ENCODE measurements at places on chromosomes 1 and 21.

- no peak for DNase-seq
Observed at GRCh38 chr1:58251430-58252073, 295.0 kb downstream of the OMA1 start.

- DNase-seq = peak; percentile 55
Observed at GRCh38 chr1:236451796-236452373, 57.8 kb downstream of the EDARADD start.

GRCh38 chr1:60137406-60137805 is 63.8 kb upstream of the C1orf87 start:
- no peak for DNase-seq

- DNase-seq = no peak
Observed at GRCh38 chr1:152148051-152148450, 11.0 kb downstream of the RPTN start.

GRCh38 chr1:200958597-200958996 is 63.9 kb downstream of the INAVA start:
- no peak for DNase-seq

- no peak for DNase-seq
Observed at GRCh38 chr1:77757066-77757584, 2.5 kb downstream of the USP33 start.

- no peak for DNase-seq
Observed at GRCh38 chr1:180504186-180504585, 1.8 kb upstream of the ACBD6 start.

DNA sequence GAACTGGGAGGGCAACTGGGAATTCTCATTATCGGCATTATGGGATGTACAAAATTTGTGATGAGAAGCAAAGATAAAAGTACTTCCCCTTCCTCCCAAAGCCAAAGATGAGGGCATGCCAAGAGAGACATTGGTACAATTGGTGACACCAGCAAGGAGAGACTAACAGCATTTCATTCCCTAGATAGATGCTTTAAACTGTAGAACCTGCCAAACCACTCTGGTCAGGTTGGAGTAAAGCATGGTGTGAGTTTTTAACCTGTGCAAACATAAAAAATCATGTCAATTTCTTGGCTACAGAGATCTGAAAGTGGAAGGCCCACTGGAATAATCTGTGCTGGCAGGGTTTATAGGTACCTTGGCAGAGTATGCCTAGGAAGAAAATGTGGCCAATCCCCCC is 19.4 kb downstream of the CTXND2 start:
- no peak for DNase-seq

GRCh38 chr1:54407404-54408146 is 1.4 kb upstream of the SSBP3 start:
- DNase-seq = peak; percentile 77

- peak; percentile 98 for DNase-seq
Observed at GRCh38 chr1:162561037-162561615, 396 bp upstream of the UAP1 start.

- DNase-seq = no peak
Observed at GRCh38 chr1:229617351-229618100, 8.4 kb downstream of the TAF5L start.

DNA sequence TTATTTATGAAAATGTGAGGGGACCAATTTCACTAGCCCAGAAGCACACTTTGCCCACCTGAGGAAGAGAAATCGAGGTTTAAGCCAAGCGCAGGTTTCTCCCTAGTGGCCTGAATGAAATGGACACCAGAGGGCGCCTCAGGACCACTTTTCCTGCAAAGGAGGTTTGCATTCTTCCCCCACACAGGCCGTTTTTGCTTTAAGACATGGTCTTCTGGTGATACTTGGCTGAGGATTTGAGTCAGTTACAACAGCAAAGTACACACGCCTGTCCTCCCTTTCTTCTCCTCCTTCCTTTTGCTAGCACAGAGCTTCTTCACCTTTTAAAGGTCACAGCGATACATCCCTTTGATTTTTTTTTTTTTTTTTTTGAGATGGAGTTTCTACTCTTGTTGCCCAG is 5.4 kb downstream of the PLA2G2E start:
- DNase-seq = peak; percentile 80

GRCh38 chr1:206660136-206660535 is 24.6 kb upstream of the MAPKAPK2 start:
- no peak for DNase-seq

DNA sequence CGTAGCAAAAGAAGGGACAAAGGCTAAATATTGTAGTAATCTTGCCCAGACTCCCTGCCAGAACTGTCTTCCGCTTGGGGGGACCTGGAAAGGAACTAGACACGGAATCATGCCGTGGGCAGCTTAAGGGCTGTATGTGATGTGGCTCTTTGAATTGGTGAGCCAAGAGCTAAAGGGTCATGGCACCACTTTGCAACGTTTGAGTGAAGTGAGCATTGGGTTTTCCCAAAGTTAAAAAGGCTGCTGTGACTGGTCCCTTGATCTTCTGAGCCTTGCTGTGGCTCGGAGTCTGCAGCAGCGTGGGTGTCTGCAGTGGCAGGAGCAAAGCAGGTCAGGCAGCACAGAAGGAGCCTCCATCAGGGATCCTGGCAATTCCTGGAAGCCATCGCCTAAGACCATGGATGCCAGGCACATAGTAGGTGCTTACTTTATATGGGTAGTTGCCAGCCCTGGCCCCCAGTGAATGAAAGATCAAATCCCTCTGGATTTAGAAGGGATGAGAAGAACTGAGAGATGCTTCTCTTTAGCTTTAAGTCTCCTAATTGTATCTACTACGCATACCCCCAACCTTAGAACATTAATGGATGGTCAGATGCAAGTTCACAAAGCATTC is 1.8 kb downstream of the SMYD2 start:
- DNase-seq = no peak

DNA sequence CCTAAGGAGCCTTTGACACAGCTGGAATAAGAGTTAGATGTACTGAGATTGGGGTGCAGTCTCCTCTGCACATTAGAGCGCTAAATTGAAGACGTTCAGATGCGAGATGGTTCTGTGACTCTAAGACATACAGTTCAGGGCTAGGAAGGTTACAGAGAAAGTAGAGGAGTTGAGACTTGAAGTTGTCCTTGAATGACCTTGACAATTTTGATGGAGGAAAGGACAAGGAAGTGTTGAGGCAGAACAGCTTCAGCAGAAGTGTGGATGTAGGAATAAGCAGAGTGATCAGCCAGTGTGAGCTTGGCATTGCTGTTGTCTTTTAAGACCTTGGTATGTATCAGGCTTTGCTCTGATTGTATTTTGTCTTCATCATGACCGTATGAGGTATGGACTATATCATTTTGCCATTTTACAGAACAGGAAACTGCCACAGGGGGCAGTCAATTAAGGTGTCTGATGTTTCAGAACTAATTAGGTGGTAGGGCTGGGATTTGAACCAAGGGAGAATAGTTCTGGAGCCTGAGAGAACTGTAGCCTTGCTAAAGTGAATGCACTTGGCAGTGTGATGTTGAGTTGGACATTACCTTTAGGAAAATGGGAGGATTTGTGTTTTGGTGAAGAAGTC is 9.2 kb downstream of the TTF2 start:
- no peak for DNase-seq

- no peak for DNase-seq
Observed at GRCh38 chr1:54347955-54348699, 58.1 kb downstream of the SSBP3 start.

- DNase-seq = no peak
Observed at GRCh38 chr1:215793180-215793579, 226.1 kb downstream of the KCTD3 start.

GRCh38 chr1:228742281-228742860 is 7.1 kb downstream of the RHOU start:
- no peak for DNase-seq

DNA sequence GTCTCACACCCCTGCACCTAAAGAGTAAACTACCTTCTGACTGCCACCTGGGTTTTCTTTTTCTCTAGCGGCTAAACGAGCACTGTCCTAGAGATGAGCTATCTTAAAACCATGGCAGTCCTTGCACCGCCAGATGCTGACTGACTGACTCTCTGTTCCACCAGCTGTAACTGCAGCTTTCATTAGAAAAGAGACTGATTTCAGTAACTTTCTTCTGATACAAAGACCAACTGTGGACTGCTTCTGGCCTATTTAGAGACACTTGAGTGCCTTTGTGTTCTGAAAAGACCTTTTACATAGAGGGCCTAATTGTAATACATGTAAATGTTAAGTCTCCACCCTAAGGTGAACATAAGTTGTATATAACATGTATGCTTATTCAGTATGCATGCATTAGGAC is 152.5 kb downstream of the DISC1 start:
- no peak for DNase-seq

DNA sequence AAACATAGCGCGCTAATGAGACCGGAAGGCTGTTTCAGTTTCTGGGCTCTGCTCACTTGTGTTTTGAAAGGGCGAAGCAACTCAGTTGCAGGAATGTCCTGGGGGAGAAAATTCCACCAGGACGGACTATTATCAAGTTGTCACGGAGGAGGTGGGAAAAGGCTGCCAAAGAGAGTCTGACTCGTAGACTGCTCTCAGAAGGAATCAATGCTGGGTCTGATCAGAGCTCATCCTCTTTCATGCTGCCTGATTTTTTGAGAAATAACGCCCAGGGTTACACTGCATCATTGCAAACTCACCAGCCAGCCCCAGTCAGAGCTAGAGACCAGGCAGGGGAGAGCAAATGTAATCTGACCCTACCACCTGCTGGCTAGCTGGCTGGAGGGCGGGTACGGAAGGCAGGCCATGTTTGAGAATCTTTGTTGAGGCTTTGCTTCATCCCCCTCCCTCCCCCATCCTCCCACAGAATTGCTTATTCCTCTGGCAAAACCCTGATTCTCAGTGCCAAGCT is 36.4 kb upstream of the BCL9 start:
- no peak for DNase-seq

GRCh38 chr1:226066415-226067078 is 4.0 kb downstream of the H3-3A start:
- no peak for DNase-seq

GRCh38 chr21:31221043-31221442 is 123.0 kb downstream of the TIAM1 start:
- no peak for DNase-seq

DNA sequence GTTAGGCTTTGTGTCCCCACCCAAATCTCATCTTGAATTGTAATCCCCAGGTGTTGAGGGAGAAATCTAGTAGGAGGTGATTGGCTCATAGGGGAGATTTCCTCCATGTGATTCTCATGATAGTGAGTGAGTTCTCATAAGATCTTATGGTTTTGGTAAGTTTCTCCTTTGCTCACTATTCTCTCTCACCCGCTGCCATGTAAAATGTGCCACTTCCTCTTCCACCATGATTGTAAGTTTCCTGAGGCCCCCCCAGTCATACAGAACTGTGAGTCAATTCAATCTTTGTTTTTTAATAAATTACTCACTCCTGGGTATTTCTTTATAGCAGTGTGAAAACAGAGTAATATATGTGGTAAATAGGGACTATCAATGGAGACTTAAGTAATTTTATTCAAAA is 434.5 kb upstream of the OLFM3 start:
- no peak for DNase-seq

GRCh38 chr1:6546326-6546725 is 8.0 kb downstream of the NOL9 start:
- DNase-seq = no peak

All from activated CD4-positive, alpha-beta memory T cell treated with anti-CD3 and anti-CD28 coated beads, Interleukin-2, amount 10 ng/mL, durations not matched to agents 7 days and 5 days (primary cell).